Activated CD4-positive, alpha-beta T cell treated with anti-CD3 and anti-CD28 coated beads, Interleukin-2, amount 50 U/mL, for 4 hours (primary cell): ENCODE measurements at places on chromosomes 2 and 18.

DNA sequence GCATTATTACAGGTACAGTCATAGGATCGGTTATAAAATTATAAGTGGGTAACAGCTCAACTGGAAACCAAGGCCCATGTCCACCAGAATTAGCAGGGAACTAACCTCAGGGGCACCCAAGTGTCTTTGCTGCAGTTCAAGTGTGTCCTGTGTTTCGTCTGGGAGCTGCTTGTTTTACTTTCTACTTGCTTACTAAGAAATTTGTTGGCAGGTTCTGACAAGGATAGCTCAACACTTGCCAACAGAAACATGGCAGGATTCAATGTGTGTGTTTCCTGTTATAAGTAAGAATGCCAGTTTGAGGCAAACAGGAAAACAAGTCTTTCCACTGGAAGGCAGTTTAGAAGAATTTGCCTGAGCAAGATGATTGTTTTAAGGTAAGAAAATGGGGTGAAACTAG, 104.5 kb downstream of the EPHA4 start:
- no peak for DNase-seq

GRCh38 chr2:127449414-127449813, 31.2 kb downstream of the PROC start:
- no peak for DNase-seq

GRCh38 chr2:50957896-50958295, 74.0 kb downstream of the NRXN1 start:
- no peak for DNase-seq

GRCh38 chr2:233414273-233414654, 60.0 kb downstream of the DGKD start:
- DNase-seq = no peak

DNA sequence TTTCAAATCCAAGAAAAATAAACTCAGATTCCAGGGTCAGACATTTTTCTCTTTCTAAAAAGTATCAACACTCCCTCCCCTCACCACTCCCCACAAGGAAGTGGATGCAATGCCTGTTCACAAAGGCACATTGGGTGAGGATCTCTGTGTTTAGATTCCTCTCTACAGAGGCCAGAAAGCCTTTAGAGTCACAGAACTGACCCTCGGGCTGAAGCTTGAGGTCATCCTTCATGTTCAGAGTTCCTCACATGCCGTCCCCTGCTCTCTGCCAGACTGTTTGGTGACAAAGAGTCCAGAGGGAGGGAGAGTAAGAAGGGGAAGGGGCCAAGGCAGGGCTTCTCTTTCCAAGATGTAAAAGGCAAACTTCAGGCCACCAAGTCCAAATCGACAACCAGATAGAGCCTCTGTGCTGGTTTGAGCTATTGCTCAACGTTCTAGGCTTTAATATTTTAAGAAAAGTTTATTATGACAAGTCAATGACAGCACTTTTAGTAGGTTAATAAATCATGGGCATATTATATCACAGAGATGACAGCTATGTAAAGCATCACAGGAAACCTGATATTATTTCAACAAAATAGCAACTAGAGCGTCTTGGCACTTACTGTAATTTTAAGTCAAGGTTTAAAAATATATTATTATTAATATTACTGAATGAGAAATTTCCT, 269.4 kb downstream of the ETAA1 start:
- DNase-seq = no peak

DNA sequence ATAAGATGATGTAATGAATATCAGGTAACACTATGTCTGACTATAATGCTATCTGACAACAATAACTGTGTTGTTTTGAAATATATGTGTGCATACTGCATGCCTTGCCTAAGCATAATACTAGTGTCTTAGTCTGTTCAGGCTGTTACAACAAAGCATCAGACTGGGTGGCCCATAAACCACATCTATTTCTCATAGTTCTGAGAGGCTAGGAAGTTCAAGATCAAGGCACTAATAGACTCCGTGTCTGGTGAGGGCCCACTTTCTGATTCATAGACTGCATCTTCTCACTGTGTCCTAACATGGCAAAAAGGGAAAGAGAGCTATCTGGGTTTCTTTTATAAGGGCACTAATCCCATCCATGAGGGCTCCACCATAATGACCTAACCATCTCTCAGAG, 80.1 kb downstream of the SUCLG1 start:
- no peak for DNase-seq

DNA sequence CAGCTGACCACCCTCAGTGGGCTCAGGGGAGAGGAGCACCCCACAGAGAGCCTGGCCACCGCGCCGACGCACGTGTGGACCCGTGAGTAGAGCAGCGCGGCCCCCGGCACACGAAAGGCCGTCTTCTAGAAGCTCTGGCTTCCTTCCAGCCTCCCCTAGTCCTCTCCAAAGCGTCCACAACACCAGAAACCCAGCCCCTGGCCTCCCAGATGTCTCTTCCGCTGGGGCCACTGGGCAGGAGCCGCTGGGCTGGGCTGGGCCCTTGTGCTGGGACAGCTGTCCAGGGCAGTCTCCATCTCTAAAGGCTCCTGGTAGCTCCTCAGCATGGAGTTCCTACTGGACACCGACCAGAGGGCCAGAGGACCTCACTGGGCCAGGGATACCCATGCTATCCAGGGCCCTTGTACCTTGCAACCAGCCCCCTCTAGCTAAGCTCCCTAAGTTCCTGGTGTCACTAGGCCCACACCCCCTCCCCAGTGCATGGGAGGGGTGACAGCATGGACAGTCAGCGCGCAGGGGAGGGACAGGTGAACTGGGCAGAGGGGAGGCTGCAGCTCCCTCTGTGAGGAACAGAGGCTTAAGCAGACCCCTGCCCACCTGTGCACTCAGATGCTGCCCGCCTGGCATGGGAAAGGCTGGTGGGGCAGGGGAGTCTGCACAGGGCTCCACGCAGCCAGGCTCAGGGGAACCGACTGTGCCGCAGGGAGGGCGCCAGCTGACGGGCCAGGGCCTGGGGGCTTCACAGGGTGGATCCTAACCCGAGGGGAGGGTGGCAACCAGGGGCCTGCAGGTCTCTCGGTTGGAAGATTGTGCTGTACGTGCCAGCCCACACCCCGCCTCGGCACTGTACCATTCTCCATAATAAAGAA, 32.9 kb downstream of the MTERF4 start:
- no peak for DNase-seq

- DNase-seq = no peak
Observed at GRCh38 chr2:156437272-156437930, 1.2 kb downstream of the GPD2 start.

DNA sequence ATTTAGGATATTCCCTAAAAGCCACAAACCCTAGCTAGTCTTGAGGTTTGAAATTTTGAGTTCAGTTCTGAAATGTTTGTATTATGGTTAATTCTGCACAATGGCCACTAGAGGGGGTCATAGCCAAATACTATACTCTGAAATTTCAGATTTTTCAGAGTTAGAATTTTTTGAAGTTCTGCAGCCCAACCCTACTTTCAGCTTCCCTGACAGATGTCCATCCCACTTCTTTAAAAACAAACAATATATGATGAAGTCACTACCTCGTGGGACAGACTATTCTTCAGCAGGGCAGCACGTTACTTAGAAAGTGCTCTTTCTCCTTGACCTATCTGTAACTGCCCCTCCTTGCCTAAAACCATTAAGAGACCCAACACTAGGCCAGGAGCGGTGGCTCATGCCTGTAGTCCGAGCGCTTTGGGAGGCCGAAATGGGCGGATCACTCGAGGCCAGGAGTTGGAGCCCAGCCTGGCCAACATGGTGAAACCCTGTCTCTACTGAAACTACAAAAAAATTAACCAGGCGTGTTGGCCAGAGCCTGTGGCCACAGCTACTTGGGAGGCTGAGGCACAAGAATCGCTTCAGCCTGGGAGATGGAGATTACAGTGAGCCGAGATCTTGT, 48.2 kb upstream of the PAPOLG start:
- no peak for DNase-seq

DNA sequence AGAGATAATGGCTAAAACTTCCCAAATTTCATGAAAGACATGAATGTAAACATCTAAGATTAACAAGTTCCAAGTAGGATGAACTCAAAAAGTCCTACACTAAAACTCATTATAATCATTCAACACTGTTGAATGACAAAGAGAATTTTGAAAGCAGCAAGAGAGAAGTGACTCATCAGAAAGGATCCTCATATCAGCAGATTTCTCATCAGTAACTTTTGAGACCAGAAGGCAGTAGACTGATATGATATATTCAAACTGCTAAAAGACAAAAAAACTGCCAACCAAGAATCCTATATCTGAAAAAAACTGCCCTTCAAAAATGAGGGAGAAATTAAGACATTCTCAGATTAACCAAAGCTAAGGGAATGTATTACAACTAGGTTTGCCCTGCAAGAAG, 130.6 kb upstream of the OTX1 start:
- DNase-seq = no peak

DNA sequence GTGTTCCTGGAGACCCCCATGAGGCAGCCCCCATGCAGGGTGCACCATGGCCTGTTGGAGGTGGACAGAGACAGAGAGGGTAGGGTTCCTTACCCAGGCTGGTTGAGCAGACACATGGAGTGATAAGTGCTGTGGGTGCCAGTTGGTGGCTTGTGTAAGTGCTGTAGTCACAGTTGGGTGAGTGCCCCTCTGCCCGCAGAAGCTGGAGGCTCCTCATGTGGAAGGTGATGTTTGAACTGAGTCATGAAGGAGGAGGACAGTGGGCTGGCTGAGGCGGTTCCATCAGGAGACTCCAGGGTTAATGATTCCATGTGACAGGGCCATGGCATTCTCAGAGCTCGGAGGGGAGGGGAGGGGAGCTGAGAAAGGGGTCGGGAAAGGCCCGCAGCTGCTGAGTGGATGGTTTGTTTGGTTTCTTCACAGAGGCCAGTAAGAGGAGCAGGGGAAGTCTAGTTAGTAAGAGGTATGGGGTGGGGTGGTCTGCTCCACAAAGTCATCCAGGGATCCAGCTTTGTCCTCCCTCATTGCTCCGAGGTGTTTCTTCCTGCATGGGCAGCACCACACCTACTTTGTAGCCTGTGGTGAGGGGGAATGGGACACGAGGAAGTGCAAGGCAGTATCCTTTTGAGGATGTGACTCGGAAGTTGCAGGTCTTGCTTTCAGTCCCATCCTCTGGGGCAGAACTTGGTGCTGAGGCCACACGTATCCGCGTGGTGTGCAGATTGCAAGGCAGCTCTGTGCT, 13.6 kb downstream of the IMPA2 start:
- no peak for DNase-seq

DNA sequence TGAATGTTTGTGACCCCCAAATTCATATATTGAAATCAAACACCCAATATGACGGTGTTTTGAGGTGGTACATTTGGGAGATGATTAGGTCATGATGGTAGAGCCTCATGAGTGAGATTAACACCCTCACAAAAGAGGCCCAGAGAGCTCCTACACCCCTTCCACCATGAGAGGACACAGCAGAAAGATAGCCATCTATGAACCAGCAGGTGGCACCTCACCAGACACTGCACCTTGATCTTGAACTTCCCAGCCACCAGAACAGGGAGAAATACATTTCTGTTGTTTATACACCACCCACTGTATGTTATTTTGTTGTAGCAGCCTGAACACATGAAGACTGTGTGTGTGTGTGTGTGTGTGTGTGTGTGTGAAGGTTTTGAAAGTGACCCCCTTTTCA, 58.1 kb downstream of the ST3GAL5 start:
- no peak for DNase-seq

DNA sequence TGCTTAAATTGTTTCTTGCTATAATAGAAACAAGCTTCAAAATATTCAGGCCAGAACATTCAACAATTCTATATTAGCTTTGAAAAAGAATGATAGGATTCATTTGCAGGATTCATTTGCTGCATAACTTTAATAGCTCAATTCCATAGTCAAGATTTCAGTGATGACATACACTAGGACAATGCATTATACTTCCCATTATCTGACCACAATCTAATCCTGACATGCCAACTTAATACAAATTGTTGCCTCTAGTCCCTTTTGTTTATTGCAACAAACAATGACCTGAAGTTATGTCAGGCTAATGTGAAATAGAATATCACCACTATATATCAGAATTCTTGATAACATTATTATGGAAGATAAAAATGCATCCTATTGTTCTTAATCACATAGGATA, 169.4 kb downstream of the DNAH7 start:
- DNase-seq = no peak

- no peak for DNase-seq
Observed at GRCh38 chr2:218404351-218405085, 4.8 kb downstream of the CTDSP1 start.

DNA sequence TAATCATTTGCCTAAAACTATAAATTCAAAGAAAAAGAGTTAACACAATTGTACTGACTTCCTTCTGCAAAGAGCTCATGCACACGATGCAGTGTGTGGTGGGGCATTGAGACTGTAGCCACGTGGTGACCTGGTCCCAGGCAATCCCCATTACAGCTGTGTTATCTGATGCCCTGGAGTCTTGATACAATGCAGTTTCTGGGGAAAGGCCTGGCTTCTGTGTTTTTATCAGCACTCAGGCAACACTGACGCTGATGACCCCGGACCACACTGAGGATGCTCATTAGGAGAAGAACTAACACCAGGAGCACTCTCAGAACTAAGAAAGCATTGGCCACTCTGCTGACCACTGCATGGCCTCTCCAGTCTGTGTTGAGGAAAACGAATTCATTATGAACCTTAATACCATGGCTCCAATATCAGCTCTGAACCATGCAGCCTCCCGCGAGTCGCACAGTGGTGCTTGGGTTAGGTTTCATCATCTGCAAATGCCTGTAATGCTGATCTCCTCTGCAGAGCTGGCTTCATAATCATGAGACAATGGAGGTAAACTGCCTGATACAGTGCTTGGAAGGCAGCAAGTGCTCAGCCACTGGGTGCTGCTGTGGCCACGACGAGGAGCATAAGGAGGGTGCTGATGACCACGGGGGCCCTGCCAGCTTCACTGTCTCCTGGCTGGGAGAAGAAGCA, 218.5 kb downstream of the MYT1L start:
- no peak for DNase-seq

- DNase-seq = no peak
Observed at GRCh38 chr2:1141079-1141478, 190.4 kb downstream of the SNTG2 start.

DNA sequence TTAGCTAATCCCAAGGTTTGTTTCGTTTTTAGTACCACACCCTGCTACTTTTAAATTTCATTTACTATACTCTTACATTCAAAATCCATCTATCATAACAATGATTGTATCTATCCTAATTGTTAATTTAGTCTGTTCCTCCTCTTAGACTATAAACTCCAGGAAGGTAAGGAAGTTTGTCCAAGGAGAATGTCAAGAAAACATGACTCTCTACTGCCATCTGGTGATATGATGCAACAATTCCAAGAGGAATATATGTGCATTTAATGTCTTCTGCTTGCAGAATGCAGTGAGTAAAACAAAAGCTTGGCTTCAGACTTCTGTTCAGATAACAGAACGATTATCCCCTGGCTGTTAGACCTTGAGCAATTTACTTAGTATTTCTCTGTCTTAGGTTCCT, 1267.1 kb downstream of the LRP1B start:
- DNase-seq = no peak

- DNase-seq = no peak
Observed at GRCh38 chr2:34401186-34401585, 802.1 kb upstream of the FAM98A start.

DNA sequence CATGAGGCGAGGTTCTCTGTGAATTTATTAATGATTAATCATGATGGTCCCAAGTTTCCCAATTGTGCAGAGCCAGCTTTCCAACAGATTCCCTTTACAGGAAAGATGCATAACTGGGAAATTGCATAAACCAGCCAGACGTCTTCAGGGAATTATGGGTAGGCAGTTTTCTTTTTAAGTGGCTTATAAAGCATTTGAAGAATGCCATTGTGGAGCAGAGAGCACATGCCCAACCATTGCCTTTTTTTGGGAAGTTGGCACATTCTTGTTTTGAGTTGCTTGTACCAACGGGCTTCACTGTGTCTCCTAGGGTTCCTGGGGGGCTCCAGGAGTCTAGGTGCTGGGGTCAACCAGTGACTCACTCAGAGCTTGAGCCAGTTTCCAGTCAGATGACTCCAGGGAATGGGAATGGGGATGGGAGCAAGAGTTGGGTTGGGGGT, 231.7 kb upstream of the FOSL2 start:
- DNase-seq = no peak
